ENCODE measurements at places on chromosomes 4 and X.

DNA sequence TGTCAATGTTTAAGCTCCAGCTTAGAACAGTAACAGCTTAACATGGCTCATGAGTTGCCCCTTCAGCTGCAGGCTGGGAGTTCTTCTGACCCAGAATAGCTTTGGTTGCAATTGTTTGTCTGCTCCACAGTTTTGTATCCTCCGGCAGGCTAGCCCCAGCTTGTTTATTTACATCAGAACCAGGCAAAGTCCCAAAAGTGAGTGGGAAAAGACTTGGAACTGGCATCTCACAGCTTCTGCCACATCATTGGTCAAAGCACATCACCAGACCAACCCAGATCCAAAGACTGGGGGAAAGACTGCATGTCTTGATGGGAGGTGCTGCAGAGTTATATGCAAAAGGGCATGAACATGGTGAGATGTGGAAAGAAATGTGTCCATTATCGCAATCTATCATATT lies 231.2 kb upstream of the CPEB2 start:
- no peak for DNase-seq

DNA sequence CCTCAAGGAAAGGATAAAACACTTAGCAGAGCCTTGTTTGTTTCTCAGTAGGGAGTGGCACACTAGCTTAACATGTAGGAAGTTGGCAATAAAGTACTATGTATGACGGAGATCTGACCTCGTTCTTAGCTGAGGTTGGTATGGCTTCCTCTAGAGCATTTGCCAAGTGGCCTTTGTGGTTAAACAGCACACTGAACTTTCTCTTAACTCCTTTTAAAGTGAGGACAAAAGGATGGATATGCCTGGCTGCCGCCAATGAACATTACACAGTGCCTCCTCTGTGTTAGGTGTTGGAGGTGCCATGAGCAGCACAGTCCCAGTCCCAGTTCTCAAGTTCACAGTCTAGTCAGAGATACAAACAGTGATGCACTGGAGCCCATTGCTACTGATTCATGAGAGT lies 54.4 kb downstream of the VGLL1 start:
- peak; percentile 13 for DNase-seq

- DNase-seq = no peak
Measured at GRCh38 chrX:132184871-132185270, 34.4 kb downstream of the RAP2C start.

- no peak for DNase-seq
Measured at GRCh38 chr4:158869001-158869400, 100.2 kb downstream of the FNIP2 start.

- no peak for DNase-seq
Measured at GRCh38 chr4:186765673-186766546, 42.3 kb upstream of the FAT1 start.

Data from activated CD8-positive, alpha-beta memory T cell treated with anti-CD3 and anti-CD28 coated beads for 1 hour (primary cell).